ENCODE measurements at places on chromosomes 16 and 17.
A peak's percentile ranks its signal among the peaks of the same experiment; 100 is the strongest.

DNA sequence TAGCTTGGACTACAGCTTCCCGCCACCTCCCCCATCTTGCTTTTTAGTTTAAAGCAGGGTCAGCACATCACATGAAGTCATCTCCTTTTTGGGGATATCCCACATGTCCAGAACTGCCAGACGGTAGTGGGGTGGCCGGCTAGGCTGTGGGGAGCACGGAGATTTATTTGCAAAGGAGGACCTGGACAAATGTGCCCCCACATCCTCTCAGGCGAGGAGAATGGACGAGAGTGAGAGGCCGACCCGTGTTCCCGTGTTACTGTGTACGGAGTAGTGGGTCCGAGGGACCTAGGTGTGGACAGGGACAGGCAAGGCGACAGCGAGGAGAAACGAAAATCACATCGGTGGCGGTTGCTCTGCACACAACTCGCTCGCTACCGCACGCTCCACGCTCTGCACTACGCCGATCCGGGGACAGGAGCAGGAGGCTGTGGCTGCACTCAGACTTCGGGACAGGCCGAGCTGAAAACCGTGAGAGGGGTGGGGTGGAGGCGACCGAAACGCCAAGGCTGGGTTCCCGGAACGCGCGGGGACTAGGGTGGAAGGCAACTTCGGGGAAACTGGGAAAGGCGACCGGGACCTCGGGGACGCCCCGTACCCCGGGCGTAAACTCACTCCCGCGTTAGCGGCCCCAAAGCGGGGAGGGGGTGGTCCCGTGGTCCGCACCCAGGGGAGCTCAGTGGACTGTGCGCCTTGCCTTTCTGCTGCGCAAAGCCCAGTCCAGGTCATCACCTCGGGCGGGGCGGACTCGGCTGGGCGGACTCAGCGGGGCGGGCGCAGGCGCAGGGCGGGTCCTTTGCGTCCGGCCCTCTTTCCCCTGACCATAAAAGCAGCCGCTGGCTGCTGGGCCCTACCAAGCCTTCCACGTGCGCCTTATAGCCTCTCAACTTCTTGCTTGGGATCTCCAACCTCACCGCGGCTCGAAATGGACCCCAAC, at the start of gene MT1A:
Gene MT1A, plus strand, starts transcription at position 853 of the 937 bp plus-strand sequence. Its CDS starts 73 bp downstream, at position 926.
- DNase-seq = no peak

DNA sequence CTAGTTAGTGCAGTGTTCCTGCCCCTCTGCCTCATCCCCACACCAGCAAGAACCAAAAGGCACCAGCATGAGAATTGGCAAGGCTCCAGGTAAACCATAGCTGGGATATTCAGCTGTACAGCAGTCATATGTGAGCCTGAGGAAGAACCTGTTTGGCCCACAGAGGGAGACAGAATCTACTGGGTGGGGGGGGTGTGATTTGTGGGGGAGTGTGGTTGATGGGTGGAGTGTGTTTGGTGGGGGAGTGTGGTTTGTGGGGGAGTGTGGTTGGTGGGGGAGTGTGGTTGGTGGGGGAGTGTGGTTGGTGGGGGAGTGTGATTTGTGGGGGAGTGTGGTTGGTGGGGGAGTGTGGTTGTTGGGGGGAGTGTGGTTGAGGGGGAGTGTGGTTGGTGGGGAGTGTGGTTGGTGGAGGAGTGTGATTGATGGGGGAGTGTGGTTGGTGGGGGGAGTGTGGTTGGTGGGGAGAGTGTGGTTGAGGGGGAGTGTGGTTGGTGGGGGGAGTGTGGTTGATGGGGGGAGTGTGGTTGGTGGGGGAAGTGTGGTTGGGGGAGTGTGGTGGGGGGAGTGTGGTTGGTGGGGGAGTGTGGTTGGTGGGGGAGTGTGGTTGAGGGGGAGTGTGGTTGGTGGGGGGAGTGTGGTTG, 19.5 kb downstream of the MINK1 start:
- DNase-seq = no peak

DNA sequence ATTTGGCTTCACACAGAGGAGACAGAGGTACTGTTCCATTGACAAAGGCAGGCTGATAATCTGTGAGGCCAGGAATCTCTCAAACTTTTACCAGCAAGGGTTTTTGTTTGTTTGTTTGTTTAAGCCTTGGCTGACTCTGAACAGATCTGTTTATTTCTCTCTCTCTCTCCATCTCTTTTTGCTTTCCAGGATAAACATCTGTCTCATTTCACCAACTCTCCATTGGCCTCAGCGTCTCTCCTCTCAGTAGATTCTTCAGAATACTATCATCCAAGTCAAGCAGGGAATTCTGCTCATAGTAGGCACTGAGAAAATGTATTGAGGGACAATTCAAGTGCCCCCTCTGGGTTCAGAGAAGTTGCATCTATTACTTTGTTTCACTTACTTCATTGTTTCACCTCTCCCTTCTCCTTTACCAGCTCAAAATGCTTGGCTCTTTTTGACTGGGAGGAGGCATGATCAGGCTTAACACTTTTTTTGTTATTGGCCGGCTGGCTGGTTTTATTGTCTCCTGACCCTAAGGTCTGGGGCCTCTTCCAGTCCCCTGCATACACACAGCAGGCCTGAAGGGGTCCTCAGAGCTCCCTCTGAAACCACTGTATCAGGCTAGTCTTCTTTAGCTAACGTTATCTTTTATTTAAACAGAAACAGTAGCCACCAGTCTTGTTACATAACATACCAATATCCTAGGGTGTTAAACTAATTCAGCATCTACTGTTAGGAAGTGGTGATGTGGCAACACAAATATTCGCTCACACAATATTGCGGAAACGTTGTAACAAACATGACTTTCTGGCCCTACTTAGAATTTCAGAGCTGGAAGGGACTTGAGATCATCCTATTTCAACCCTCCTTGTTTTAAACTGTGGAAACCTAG, 2.0 kb upstream of the YPEL2 start:
- DNase-seq = peak; percentile 55

- no peak for DNase-seq
Observed at GRCh38 chr17:45406107-45406506, 26.6 kb downstream of the ARHGAP27 start.

- DNase-seq = no peak
Observed at GRCh38 chr17:15431766-15432165, 35.7 kb downstream of the CDRT4 start.

DNA sequence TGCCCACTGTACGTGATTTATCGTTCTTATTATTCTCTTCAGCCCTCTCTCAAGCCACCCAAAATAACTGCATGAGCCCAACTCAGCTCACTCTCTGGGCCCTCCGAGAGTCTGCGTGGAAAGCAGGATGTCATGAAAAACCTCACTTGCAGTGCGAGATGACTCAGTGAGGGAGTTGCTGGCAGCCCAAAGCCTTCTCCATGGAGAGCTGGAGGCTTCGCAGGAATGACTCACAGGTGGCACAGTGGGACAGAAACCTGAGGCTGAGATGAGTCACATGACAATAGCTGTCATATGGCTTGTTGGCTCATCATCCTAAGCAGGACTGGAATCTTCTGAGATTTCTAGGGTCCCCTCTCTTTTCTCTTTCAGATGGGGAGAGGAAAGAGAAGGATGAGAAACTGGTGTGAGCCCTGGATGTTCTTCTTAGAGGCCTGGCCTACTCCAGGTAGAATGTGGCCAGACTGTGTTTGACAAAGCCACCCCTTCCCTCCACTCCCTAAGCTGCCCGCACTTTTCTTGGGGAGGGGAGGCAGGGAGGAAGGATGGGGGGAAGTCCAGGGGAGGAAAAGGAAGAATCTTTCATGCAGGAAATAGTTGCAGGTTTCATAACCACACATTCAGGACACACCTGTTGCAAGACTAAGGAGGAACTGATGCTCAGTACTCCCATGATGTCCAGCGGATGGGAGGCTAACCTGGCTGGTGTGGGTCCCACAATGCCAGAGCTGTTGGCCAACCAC, 160.6 kb upstream of the RPL38 start:
- DNase-seq = peak; percentile 26

- DNase-seq = no peak
Observed at GRCh38 chr16:12531937-12532336, 271.8 kb downstream of the CPPED1 start.

GRCh38 chr17:64129515-64129764, 504 bp downstream of the ERN1 start:
- peak; percentile 26 for DNase-seq

DNA sequence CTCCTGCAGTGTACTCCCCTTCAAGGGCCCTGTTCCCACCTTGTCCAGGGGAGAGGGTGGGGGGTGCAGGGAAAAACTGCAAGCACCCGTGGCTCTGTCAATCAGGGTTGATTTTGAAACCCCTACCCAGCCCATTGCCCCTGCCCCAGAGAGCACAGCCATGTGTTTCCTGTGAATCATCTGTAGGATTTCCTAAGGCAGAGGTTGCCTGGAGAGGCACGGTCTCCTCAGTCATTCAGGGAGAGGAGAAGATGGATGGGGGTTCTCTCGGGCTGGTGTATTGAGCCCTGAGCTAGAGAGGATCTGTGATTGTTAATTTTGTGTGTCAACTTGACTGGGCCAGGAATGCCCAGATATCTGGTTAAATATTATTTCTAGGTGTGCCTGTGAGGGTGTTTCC, 3.5 kb upstream of the AGRP start:
- no peak for DNase-seq

GRCh38 chr16:80274576-80275191, 266.1 kb upstream of the DYNLRB2 start:
- DNase-seq = no peak

DNA sequence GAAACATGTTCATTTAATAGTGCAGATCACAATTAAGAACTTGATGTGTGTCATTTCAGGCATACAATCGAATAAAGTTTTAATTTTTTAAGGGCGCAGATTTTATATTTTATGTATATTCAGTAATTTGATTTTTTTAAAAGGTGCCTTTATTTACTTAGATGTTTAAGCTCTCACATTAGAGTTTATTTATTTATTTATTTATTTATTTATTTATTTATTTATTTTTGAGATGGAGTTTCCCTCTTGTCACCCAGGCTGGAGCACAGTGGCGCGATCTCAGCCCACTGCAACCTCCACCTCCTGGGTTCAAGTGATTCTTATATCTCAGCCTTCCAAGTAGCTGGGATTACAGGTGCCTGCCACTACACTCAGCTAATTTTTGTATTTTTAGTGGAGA, 3.8 kb downstream of the B4GALNT2 start:
- no peak for DNase-seq

- no peak for DNase-seq
Observed at GRCh38 chr16:1998852-1999801, 9.4 kb downstream of the SYNGR3 start.

- no peak for DNase-seq
Observed at GRCh38 chr17:77697480-77698400, 260.8 kb upstream of the TNRC6C start.

DNA sequence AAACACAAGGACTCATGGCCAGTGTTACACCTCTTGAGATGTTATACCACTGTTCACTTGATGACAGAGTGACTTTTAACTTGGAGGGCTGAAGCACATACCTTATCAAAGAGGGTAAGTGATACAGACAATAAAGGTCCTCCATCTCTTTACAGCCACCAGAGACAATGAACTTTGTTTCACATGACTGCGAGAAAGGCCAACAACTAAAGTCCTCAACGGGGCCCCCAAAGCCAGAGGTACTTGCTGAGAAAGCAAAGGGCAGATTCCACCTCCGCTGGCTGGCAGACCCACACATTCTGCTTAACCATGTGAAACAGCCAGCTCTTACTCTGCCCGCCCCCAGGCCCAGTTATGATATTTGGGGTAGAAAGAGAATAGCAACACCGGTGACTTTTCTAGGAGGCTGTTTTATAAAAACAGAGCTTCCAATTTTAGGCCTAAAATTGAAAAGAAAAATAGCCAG, 21.4 kb downstream of the DCUN1D3 start:
- peak; percentile 8 for DNase-seq

- DNase-seq = no peak
Observed at GRCh38 chr17:15918261-15918660, 26.7 kb upstream of the ADORA2B start.

GRCh38 chr16:81888520-81889394, 109.7 kb downstream of the PLCG2 start:
- DNase-seq = no peak

- DNase-seq = no peak
Observed at GRCh38 chr17:57612202-57613071, 132.7 kb downstream of the CCDC182 start.

- DNase-seq = no peak
Observed at GRCh38 chr17:33013596-33014375, 22.1 kb downstream of the SPACA3 start.

- DNase-seq = no peak
Observed at GRCh38 chr17:39527220-39527813, 66.0 kb downstream of the CDK12 start.

GRCh38 chr17:40310882-40311391, 2.0 kb downstream of the RARA start:
- no peak for DNase-seq

- DNase-seq = peak; percentile 86
Observed at GRCh38 chr16:89860747-89861304, 12.6 kb upstream of the TCF25 start.

DNA sequence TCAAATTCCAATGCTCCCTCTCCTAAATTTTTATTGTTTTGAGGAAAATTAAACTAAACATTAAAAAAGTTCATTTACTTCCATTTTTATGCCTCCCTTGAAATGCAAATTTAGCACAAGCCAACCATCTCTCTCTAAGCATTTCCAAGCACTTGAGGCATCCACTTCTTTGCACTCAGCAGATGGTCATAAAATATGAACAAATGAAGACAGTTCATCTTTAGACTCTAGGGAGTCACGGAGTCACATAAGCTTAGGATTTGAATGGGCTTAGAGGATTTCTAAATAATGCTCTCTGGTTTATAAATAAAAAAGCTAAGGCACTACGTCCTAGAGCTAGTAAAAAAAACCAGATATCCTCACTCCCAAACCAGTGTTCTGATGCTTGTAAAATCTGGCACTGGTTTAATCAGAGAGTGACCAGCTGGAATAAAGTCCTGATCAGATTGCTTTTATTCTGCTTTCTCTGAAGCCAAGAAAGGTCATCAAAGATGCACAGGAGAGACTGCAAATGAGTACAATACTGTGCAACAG, 204.2 kb downstream of the CA10 start:
- no peak for DNase-seq

- DNase-seq = no peak
Observed at GRCh38 chr17:78391843-78392242, 13.4 kb downstream of the PGS1 start.

DNA sequence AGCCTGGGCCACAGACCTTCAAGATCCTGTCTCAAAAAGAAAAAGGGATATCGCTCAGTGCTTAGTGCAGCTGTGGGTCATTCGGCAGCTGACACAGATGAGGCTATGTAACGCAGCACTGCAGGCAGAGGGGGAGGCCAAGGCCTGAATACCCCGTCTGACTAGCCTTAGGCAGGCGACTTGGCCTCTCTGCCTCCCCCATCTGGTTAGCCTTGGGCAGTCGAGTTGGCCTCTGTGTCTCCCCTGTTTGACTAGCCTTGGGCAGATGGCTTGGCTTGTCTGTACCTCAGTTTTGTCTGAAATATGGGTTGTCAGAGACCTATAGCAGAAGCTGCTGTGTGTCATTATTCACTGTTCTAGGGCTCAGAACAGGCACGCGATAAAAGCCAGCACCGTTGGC, 10.0 kb downstream of the SPATA33 start:
- DNase-seq = no peak
